Regular cardiac myocyte (primary cell): ENCODE measurements at places on chromosomes 6 and 20. TPM values are rescaled to one million over a fixed set of nuclear protein-coding genes. Genes with fewer than 3 reads are reported as not detected.

The DSP gene
- total RNA-seq = 17.4 and 27.3 TPM in 2 replicates

The EMILIN3 gene
- not detected in 2 replicates for total RNA-seq

The MOXD1 gene
- total RNA-seq = 29.3 and 135 TPM in 2 replicates

The OPN5 gene
- not detected in 2 replicates for total RNA-seq

The DLL1 gene
- 0.38 and 1.7 TPM in 2 replicates for total RNA-seq

The SCRT2 gene
- not detected in 2 replicates for total RNA-seq

The R3HDML gene
- not detected in 2 replicates for total RNA-seq

The EEF1A1 gene
- total RNA-seq = 20,609 and 36,365 TPM in 2 replicates

The PRSS35 gene
- total RNA-seq = 1.7 and 4.8 TPM in 2 replicates

The SCGN gene
- not detected in 2 replicates for total RNA-seq

The LAMA4 gene
- 173 and 472 TPM in 2 replicates for total RNA-seq

The RNF182 gene
- total RNA-seq = 9.0 and 10.0 TPM in 2 replicates

The CALHM4 gene
- 0.19 and 0.28 TPM in 2 replicates for total RNA-seq

The ANKRD60 gene
- total RNA-seq = not detected in 2 replicates

The STX16 gene
- 37.2 and 47.7 TPM in 2 replicates for total RNA-seq

The C6orf120 gene
- total RNA-seq = 44.7 and 44.8 TPM in 2 replicates

The RRAGD gene
- 0.19 and 7.0 TPM in 2 replicates for total RNA-seq

The CASS4 gene
- 0.28 and 2.9 TPM in 2 replicates for total RNA-seq

The CDSN gene
- total RNA-seq = under 0.01 TPM in 1 of 2 replicates, not detected in the other

The SRSF6 gene
- 22.8 and 96.2 TPM in 2 replicates for total RNA-seq

The SLC26A8 gene
- total RNA-seq = not detected in 2 replicates

The AIF1 gene
- total RNA-seq = not detected in 2 replicates

The RBPJL gene
- not detected in 2 replicates for total RNA-seq

The BPI gene
- 0.28 TPM in 1 of 2 replicates, not detected in the other for total RNA-seq

The RIPPLY2 gene
- total RNA-seq = not detected in 2 replicates

The BMP2 gene
- 4.8 and 6.7 TPM in 2 replicates for total RNA-seq

The HAO1 gene
- total RNA-seq = not detected in 2 replicates

The GSTA3 gene
- total RNA-seq = not detected in 2 replicates

The ZNF831 gene
- not detected in 2 replicates for total RNA-seq

The SLC4A11 gene
- total RNA-seq = 0.38 and 0.85 TPM in 2 replicates

The RALGAPA2 gene
- total RNA-seq = 5.0 and 10.1 TPM in 2 replicates

The EDN3 gene
- total RNA-seq = not detected in 2 replicates

The CLVS2 gene
- not detected in 2 replicates for total RNA-seq

The RAMACL gene
- 0.38 and 1.1 TPM in 2 replicates for total RNA-seq

The ZFP57 gene
- not detected in 2 replicates for total RNA-seq

The PPP1R14C gene
- total RNA-seq = 0.38 and 2.5 TPM in 2 replicates

The CTSZ gene
- total RNA-seq = 144 and 156 TPM in 2 replicates

The NELFE gene
- 79.5 and 180 TPM in 2 replicates for total RNA-seq

The C6orf15 gene
- not detected in 2 replicates for total RNA-seq

The SPTLC3 gene
- total RNA-seq = 3.1 and 5.9 TPM in 2 replicates

The KCNK5 gene
- not detected in 2 replicates for total RNA-seq

The MAP3K5 gene
- 20.9 and 23.2 TPM in 2 replicates for total RNA-seq

The PRICKLE4 gene
- total RNA-seq = 0.19 and 0.56 TPM in 2 replicates

The CENPQ gene
- total RNA-seq = 7.0 and 12.7 TPM in 2 replicates

The APCDD1L gene
- total RNA-seq = 7.3 and 9.0 TPM in 2 replicates

The ELOVL2 gene
- total RNA-seq = 0.38 and 2.8 TPM in 2 replicates

The TTBK1 gene
- under 0.01 TPM in 1 of 2 replicates, not detected in the other for total RNA-seq

The KIF25 gene
- total RNA-seq = 0.38 and 2.0 TPM in 2 replicates

The DDR1 gene
- total RNA-seq = 12.1 and 46.8 TPM in 2 replicates

The SPEF1 gene
- total RNA-seq = under 0.01 and 0.19 TPM in 2 replicates

The PHACTR1 gene
- 0.19 and 0.56 TPM in 2 replicates for total RNA-seq
